Renal pelvis (tissue), 12 donors: ENCODE measurements at places on chromosomes 11 and 22. TPM values are rescaled to one million over a fixed set of nuclear protein-coding genes. Genes with fewer than 3 reads are reported as not detected.

GRCh38 chr22:16955678-16956210 lies 52.3 kb downstream of the GAB4 start:
- DNase-seq, result peak; percentile 3

GRCh38 chr22:44805711-44806110 lies 53.3 kb downstream of the ARHGAP8 start:
- DNase-seq, result no peak

DNA sequence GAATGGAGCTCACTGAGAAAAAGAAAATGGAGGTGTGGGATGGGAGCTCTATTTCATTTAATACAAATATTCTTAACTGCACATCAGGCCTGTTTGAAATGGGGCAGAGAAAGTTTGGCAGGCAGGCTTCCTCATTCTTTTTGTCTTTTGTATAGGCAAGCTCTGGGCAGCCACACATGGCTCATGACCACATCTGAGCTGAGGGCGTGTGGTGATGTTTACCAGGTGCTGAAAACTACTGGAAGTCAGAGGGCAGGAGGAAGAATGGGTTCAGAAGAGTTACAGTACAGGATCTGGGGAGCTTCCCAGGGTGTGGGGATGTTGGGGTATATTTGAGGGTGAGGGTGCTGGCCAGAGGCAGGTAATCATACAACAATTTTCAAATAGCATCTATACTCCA lies 66.3 kb upstream of the NAV2 start:
- DNase-seq, result no peak

DNA sequence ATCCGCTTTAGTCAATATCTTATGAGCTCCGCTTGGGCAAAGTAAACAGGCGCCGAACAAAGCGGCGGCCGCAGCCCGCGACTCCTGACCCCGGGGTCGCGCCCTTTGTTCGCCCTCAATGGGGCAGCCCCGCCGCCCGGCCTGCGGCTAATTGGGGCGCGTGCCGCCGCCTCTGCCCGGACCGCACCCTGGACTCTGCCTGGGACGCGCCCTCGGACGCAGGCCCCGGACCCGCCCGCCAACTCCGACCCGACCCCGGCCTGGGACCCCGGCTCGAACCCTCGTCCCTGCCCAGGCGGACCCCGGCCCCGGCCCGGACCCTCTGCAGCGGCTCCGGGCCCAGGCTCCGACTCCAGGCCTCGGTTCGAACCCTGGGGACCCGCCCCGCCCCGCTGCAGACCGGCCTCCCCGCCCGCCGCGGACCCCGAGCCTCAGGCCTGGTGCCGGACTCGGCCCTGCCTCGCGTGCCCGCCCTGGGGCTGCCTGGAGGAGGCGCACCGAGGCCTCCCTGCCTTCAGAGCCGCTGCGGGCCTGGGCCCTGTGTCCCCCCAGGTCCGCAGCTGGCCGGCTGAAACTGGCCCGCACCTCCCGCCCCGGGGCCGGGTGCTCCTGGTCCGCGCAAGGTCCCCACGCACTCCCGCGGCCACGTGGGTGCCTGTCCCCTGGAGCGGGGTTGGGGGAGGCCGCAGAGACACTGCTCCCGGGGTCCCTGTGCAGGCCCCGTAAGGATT lies 84.7 kb upstream of the WNT7B start:
- DNase-seq, result no peak

Gene OR51B4
- polyA plus RNA-seq, result 0.09 TPM
